ENCODE measurements at places on chromosomes 5 and 9. TPM values are rescaled to one million over a fixed set of nuclear protein-coding genes. Genes with fewer than 3 reads are reported as not detected.

Gene TRPM3
- 0.90 TPM for total RNA-seq

DNA sequence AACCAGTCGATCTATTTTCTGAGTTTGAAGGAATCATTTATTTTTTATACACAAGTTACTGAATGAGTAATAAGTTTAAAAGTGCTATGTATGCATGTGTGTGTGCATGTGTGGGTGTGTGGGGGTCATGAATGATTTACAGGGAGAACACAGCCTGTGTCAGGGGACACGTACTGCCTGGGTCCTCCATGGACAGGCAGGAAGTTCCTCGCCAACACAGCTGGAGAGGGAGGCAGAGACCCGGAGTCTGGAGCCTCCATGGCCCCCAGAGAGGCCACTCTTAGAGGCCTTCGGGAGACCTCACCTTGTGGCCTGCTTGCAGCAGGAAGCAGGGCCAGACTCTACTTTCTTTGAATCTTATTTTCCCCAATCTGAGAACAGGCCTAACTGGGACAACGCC lies 144.7 kb downstream of the GABBR2 start:
- DNase-seq, result no peak

DNA sequence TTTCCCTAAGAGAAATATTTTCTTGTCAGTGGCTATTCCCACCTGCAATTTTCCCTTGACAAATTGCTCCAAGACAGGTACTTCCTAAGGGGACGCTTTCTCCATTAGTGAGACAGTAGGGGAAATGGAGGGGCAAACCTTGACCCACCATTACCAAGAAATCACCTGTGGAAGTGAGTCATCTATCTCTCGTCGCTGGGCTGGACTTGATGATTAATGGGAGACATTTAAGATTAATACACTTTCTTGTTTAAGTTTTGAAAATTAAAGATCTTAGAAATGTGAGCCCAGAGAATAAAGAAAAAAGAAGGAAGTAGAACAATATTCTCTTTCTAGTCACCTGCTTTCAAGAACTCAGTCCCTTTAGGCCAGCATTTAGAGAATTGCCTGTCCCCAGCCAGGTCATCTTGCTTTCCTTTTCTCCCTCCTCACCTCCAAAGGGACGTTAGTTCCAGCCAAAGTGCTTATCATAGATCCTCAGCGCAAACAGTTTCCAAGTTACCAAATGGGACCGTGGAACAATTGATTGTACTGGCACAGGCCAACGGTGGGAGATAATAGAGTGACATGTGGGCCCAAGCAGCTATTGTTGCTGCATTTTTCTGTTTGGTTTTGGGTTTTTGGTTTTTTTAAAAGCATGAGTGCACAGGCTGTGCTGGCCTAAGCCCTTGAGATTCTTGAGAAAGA lies 284.4 kb downstream of the ENC1 start:
- DNase-seq, result no peak

- no peak for DNase-seq
Measured at GRCh38 chr5:177369645-177370440, 12.1 kb downstream of the RGS14 start.

- no peak for DNase-seq
Measured at GRCh38 chr5:71982717-71983395, 124.4 kb upstream of the MAP1B start.

DNA sequence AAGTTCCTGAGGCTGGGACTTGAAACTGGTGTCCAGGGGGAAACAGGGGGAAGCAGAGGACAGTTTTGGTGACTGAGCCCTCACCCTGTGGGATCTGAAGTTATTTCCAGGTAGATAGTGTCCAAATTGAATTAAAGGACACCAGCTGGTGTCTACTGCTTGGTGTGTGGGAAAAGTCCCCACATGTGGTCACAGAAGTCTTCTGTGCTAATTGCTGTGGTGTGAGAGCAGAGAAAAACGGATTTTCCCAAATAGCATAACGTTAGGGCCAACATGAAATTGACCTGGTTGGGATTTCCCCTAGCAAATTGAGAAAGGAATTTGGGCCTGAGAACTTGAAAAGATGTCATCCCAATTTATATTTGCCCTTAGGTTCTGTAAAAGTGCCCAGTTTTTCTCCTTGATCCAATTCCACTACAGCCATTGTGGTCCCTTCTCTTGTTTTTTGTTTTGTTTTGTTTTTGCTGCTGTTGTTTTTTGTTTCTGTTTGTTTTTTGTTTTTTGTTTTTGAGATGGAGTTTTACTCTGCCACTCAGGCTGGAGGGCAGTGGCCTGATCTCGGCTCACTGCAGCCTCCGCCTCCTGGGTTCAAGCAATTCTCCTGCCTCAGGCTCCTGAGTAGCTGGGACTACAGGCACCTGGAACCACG lies 5.6 kb upstream of the STARD4 start:
- no peak for DNase-seq

Gene HEXB
- total RNA-seq, result 209 TPM

- DNase-seq, result no peak
Measured at GRCh38 chr5:45741110-45741509, 44.9 kb upstream of the HCN1 start.

Gene C9
- 0.19 TPM for total RNA-seq

Gene CARTPT
- total RNA-seq, result not detected

DNA sequence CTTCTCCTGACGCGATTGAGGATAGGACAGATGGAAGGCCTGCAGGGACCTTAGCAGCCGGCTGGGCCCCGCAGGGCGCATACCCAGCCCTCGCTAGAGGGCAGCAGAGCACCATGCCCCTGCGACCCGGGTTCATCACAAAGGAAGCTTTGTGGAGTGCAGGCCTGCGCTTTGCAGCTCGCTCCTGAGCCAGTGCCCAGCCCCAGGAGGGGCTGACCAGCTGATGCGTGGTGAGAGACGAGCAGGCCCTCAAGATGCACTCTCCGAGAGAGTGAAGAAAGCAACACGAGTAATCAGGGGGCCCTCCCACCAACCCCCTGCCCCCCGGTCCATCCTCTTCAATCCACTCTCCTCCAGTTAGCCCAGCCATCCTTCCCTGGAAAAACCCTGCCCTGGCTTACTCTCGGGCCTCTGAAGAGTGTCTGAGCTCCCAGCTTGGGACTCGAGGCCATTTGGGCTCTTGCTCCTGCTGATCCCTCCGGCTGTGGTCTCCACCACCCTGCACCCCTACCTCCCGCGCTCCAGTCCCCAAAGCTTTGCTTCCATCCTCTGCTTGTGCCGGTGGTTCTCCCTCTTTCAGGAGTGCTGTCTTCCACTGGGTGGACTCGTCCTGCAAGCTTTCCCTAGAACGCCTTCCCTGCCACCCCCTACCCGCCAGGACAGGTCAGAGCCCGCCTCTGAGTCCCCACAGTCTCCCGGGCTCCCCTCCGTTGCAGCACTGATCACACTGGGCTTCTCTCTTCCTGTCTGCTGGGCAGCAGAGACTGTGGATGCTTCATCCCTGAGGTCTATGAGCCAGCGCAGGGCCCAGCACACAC lies 9.1 kb upstream of the KIF12 start:
- peak; percentile 91 for DNase-seq

GRCh38 chr5:160679567-160680309 lies 172.3 kb downstream of the ATP10B start:
- no peak for DNase-seq

GRCh38 chr5:29005386-29005785 lies 1967.0 kb upstream of the CDH9 start:
- DNase-seq, result no peak

GRCh38 chr5:56856541-56857178 lies 41.3 kb downstream of the MAP3K1 start:
- DNase-seq, result no peak

Gene BASP1
- 25.2 TPM for total RNA-seq

GRCh38 chr5:72917371-72917776 lies 38.5 kb upstream of the FCHO2 start:
- no peak for DNase-seq

GRCh38 chr5:53601570-53601969 lies 41.1 kb downstream of the NDUFS4 start:
- DNase-seq, result no peak

GRCh38 chr9:7121664-7122063 lies 363.9 kb downstream of the KDM4C start:
- DNase-seq, result no peak

Measured in posterior vena cava (tissue), 2 donors.